Caco-2 (cell line): ENCODE measurements at places on chromosomes 11 and 22. TPM values are rescaled to one million over a fixed set of nuclear protein-coding genes. Genes with fewer than 3 reads are reported as not detected.
A peak's percentile ranks its signal among the peaks of the same experiment; 100 is the strongest.

The KIAA0930 gene
- total RNA-seq, result 34.7 and 38.8 TPM in 2 replicates

- no peak for DNase-seq
Measured at GRCh38 chr11:116773203-116774097, 663 bp upstream of the BUD13 start.

DNA sequence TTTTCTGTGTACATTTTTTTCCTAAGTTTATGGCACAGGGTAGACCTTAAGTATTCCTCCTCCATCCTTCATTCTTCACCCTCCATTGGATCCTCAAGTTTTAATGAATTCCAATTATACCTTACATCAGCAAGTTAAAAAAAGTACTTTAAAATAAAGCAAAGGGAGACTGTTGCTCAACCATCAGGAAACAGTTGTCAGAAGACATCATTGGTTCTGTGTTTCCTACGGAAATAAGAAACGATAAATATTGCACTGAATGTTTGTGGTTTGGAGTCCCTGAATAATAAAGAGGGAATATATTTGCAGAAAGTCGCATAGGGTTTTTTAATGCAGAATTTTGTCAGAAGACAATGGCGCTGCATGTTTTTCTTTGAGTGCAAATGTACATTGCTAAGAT is 28.1 kb upstream of the LDHA start:
- DNase-seq, result no peak

GRCh38 chr11:19076744-19077589 is 16.4 kb upstream of the MRGPRX2 start:
- DNase-seq, result peak; percentile 52

DNA sequence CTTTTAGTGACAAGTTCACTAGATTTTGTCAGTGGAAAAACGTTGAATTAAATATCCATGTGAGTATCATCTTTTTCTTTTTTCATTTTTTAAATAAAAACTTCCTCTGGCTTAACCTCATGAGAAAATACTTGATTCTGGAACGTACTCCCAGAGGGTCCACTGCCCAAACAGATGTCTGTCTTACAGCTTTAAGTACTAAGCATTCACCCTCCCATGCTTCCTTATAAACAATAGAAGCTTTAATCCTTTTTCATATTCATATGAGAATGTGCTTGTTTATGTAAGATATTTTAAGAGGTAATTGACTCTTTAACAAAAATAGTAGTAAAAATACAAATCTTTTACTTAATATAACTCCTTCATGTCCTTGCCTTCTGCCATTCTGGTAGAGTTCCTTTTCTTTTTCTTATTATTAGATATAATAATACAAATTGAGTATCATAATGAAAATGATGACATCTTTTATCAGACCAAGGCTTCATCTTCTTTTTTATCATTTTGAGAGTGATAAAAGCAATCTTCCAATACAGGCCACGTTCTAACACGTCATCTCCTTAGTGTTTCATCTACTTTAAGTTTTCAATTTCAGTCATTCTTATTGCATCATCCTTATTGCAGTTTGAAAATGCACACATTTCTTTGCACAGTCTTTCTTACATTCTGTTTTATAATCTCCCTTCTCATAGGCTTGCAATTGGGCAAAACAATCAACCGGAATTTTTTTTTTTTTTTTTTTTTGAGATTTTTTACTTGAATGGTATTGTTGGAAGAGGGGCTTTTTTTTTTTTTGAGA is 69.5 kb upstream of the MYO18B start:
- no peak for DNase-seq

The APOA4 gene
- total RNA-seq, result 1.8 and 3.3 TPM in 2 replicates

DNA sequence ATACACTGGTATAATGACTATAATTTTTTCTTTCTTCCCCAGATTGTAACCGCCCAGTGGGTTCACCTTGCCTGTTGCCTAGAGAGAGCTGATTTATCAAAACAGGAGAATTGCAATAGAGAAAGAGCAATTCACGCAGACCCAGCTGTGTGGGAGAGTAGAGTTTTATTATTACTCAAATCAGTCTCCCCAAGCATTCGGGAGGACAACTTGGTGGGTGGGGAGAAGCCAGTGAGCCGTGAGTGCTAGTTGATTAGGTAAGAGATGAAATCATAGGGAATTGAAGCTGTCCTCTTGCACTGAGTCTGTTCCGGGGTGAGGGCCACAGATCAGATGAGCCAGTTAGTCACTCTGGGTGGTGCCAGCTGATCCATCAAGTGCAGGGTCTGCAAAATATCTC is 73.2 kb downstream of the SLC35F2 start:
- DNase-seq, result no peak

- DNase-seq, result no peak
Measured at GRCh38 chr11:57297221-57297620, 27.5 kb downstream of the TNKS1BP1 start.

GRCh38 chr11:95791709-95792033 is 1.4 kb downstream of the CEP57 start:
- no peak for DNase-seq

The ZNF70 gene
- total RNA-seq, result 5.4 and 5.8 TPM in 2 replicates

GRCh38 chr11:72773696-72774095 is 20.2 kb downstream of the STARD10 start:
- DNase-seq, result no peak
